ENCODE measurements at places on chromosomes 12 and 14.
A peak's percentile ranks its signal among the peaks of the same experiment; 100 is the strongest.

DNA sequence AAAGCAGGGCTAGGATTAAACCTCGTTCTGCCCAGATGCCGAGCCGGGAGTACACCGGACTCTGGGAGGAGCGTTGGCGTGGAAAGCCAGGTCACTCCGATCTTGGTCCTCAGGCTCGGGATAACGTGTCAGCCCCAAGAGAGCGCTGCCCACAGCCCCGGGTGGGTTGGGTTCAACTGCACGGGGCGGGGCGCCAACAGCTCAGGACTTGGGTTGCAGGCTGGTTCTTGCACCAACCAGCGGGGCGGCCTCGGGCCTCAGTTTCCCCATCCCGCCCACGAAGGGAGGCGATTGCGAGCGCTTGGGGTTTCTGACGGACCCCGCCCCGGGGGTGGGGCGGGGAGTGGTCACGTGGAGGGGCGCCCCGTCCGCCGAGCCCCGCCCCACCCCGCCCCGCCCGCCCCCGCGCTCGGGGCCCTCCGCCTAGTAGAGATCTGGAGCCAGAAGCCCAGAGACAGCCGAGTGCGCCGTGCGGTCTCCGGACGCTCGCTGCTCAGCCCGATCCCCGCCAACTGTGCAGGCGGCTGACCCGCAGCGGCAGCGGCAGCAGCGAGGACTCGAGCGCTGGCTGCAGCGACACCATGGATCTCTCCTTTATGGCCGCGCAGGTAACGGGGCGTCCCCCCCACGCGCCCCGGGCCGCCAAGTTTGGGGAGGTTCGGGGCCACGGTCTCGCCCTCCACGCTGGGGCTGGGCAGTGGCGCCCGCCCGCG is at the start of gene C14orf132:
Gene C14orf132 (plus strand): TSS at position 443 of the 713 bp plus-strand sequence. CDS start 139 bp downstream, at position 582.
- no peak for DNase-seq

- DNase-seq = no peak
Measured at GRCh38 chr12:33588725-33589405, 149.2 kb upstream of the SYT10 start.

GRCh38 chr12:76470028-76470939 is 89.3 kb downstream of the OSBPL8 start:
- no peak for DNase-seq

GRCh38 chr12:11496157-11496851 is 100.9 kb upstream of the PRB2 start:
- no peak for DNase-seq

- no peak for DNase-seq
Measured at GRCh38 chr14:103735439-103735814, 19.8 kb downstream of the ZFYVE21 start.

DNA sequence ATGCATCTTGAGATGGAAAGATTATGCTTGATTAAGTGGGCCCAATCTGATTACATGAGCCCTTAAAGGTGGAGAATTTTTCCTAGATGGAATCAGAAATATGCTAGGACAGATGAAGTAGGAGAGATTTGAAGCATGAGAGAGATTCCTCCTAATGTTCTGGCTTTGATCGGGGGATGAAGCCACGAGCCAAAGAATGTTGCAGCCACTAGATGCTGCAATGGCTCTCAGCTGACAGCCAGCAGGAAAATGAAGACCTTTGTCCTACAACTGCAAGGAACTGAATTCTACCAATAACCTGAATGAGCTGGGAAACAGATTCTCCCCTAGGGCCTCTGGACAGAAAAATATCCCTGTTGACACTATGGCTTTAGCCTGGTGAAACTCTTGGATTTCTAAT is 82.6 kb upstream of the ATP2B1 start:
- no peak for DNase-seq

GRCh38 chr14:102182936-102183619 is 43.4 kb downstream of the WDR20 start:
- no peak for DNase-seq

- DNase-seq = no peak
Measured at GRCh38 chr12:46920499-46920898, 94.7 kb upstream of the SLC38A4 start.

- DNase-seq = no peak
Measured at GRCh38 chr12:2338991-2339431, 286.2 kb downstream of the CACNA1C start.

- DNase-seq = no peak
Measured at GRCh38 chr12:96478011-96478410, 11.4 kb upstream of the CFAP54 start.

DNA sequence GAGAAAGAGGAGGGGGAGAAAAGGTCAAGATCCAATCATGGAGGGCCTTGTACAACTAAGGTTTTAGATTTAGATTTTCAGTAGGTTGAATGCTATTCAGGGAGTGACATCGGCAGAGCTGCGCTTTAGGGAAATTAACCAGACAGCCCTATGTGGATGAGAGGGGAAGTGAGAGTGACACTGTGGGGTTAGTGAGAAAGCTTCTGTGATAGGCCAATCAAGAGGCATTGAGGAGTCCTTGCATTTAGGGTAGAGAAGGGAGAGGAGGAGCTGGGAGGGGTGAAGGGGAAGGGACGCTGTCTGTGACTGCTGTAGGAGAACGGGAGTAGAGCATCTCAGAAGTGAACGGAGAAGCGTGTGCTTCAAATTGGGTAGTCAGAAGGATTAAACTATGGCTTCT is 3.4 kb downstream of the HSD17B6 start:
- no peak for DNase-seq

- DNase-seq = no peak
Measured at GRCh38 chr14:53619691-53620231, 336.9 kb downstream of the BMP4 start.

GRCh38 chr12:12428961-12429657 is 72.2 kb downstream of the BORCS5 start:
- DNase-seq = no peak

DNA sequence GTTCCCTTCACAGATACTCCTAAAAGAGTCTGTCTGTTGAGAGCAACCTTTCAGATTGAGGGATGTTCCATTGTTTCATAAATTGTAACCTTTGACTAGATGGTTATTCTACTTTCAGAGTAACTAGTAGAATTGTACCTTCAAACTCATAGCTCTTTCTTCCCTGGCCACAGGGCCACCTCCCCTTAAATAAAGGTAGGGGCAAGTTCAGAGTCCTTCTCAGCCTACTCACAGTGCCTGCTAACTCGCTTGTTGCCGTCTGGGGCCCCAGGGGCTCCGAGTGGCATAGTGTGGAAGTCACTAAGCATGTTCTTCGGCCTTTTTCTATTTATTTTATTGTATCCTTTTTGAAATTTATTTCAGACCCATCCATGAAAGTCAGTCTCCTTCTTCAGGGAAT is 250.4 kb downstream of the ALX1 start:
- DNase-seq = no peak

DNA sequence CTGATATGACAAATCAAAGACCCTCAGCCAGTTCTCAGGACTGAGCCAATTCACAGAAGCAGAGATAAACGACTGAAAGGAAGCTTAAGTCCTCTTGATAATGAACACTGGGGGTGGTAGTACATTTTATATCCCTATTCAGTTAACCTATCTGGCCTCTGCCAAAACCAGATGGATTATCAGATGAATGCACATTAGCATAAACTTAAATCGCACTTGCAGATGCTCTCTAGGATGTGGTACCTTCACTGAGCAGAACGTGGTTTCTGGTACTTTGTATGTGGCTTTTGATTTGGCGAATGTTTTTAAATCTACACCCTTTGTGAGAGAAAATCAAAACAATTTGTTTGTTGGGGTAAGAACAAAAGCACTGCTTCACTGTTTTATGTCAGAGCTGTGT is 21.1 kb upstream of the TAS2R14 start:
- DNase-seq = no peak

DNA sequence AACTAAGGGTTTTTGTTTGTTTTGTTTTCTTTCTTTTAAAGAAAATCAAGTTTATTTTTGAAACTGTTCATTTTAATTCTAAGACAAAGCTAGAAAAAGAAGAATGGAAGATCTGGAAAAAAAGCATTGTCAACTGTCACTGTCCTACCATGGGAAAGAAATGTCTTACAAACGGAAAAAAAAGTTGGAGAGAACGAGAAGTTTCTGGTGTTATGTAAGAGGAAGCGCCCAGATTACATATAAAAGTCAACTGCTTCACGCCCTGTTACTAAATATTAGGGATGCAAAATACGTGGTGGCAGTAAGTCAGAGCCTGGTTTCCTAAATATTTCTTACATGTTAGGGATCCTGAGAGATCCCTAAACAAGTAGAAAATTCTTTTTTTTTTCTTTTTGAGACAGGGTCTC is 14.3 kb upstream of the FBXL14 start:
- DNase-seq = no peak

DNA sequence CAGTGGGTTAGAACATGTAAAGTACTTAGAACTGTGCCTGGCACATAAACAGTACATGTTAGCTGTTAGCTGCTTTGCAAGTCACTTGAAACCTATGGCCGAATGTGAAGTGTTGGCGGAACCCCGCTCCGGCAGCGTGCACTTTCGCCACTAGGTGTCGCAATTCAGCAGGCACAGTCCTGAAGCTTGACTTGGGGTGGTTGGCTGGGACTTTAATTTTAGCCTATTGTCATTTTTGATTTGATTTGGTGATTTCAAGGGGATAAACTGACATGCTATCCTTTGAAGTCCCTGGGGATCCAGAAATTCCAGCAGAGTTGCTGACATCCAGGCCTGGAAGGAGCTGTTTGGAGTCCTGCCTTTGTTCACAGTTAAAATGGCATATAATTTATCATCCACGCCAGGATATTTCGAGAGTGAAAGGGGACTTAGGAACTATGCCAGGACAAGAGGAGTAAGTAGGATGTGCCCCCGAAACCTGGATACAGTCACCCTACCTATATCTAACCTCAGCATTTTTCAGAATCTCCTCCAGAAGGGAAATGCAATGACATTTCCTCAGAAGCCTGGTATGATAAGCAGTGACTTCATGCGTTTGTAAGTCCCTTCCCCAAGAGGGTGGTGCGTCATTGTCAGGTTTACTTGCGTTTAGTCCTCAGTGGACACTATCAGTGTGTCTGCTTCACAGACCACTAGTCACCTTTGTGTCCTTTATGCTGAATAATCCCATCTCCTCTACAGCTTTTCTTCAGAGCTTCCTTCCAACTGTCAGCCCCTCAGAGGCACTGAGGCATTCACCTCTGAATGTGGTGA is 3.5 kb upstream of the TSPAN9 start:
- peak; percentile 81 for DNase-seq

- DNase-seq = no peak
Measured at GRCh38 chr14:104657101-104657524, 32.3 kb upstream of the INF2 start.

DNA sequence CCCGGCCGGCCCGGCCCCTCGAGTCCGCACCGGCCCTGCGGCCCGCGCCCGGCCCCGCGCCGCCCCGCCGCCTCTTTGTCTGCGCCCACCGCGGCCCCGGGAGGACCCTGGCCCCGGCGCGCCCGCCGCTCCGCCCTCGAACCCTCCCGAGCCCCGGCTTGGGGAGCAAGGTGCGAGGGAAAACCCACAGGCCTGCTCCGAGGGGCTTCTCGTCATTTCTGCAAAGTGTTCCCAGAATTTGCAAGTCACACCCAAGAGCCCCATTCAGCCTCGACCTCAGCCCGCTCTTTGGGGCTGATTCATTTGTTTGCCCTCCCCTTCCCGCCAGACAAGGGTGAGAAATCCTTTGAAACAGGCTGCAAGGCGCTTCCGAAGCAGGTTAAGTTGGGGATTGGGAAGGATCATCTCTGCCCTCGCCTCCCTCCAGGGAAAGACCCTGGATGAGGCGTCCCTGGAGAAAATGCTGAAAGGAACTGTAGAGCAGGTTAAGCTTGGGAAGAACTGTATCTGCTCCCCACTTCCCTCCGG is 325 bp upstream of the CLIP1 start:
- DNase-seq = no peak

DNA sequence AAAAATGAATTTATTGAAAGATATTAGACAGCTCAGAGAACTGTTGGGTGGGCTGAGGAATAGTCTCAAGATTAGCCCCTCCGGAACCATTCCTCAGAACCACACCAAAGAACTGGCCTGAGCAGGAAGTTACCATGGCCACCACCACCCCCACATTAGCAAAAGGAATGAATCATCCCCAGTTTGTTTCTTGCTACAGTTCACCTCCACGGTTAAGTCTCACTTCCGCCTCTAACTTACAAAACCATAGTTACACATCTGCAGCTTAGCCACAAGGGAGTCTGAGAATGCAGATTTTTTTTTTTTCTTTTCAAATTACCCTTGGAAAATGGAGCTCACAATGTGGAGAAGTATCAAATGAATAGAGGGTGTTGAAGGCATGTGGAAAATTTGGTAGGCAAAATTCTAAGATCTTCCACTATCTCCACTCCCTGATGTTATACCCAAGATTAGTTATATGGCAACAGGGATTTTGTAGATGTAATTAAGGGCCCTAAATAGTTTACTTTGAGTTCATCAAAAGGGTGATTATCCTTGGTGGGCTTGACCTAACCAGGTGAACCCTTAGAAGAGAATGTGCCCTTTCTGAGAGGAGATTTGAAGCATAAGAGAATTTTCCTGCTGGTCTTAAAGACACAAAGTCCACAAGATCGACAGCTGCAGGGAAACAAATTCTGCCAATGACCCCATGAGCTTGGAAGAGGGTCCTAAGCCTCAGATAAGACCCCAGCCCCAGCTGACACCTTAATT is 129.8 kb upstream of the KRR1 start:
- peak; percentile 9 for DNase-seq

GRCh38 chr12:6018265-6018664 is 73.2 kb upstream of the ANO2 start:
- DNase-seq = no peak

GRCh38 chr14:31902002-31902401 is 175.1 kb upstream of the ARHGAP5 start:
- DNase-seq = no peak

- no peak for DNase-seq
Measured at GRCh38 chr12:32494656-32495055, 95.3 kb downstream of the FGD4 start.

GRCh38 chr14:51869411-51870100 is 9.1 kb downstream of the GNG2 start:
- peak; percentile 57 for DNase-seq

GRCh38 chr14:76218662-76219061 is 66.9 kb downstream of the GPATCH2L start:
- DNase-seq = no peak

DNA sequence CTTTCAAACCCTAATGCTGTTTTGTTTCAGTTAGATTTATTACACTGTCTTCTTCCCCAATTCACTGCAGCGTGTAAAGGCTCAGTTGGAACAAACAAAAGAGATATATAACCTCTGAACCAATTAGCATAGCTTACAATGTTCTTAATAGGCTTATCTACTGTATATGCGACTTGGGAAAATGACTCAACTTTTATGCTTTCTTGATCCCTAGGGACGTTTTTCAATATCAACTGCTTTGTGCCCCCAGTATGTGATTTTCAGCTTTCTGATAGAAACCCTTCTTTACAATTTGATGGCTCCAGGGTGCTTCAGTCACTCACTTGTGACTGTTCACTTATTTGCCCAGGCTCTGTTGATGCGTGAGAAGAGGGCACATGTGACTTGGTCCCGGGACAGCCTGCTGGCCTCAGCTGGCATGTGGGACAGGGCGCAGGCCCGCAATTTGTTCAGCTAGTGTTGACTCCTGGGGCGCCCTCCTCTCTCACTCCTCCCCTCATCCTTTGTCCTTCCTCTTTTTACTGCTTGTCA is 107.1 kb downstream of the TMTC2 start:
- DNase-seq = no peak
